ENCODE measurements at places on chromosomes 12 and 14.

DNA sequence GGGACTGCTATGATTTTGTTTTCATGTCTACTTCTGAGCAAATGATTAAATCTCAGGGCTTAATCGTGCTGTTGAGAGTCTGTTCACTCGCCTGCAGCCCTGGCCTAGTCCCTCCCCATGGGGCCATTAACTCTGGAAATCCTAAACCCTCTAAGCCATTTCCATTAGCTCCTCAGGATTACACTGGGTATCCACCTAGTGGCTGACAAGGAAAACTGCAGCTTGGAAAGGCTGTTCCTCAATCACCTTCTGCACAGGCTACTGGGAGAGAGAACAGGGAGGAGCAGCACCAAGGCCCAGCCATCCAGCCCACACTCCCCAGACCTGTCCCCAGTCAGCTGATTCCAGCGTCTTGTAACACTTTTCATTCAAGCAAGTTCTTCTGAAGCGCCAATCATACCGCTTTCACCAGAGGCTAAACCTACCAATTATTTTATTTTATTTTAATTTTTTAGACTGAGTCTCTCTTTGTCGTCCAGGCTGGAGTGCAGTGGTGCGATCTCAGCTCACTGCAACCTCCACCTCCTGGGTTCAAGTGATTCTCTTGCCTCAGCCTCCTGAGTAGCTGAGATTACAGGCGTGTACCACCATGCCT, 48.7 kb downstream of the NEUROD4 start:
- DNase-seq: peak; percentile 55

- no peak for DNase-seq
Observed at GRCh38 chr14:91332171-91332985, 85.2 kb downstream of the CCDC88C start.

DNA sequence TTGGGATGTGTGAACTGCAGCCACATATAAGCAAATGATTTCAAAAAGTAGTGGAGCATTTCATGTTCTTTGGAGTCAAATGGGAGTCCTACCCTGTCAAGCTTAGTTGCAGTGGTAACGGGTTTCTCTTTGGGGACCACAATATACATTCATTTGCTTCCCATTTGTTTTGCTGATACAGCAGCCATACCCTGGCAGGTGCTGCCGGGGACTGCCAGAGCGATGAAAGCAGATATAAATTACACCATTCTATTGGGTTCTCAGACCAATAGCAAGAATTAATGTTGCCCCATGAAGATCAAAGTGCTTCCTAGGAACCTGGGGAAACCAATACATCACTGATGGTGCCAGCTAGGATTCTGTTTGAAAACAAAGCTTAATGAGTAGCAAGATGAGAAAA, 1621.5 kb upstream of the FLRT2 start:
- DNase-seq: no peak

DNA sequence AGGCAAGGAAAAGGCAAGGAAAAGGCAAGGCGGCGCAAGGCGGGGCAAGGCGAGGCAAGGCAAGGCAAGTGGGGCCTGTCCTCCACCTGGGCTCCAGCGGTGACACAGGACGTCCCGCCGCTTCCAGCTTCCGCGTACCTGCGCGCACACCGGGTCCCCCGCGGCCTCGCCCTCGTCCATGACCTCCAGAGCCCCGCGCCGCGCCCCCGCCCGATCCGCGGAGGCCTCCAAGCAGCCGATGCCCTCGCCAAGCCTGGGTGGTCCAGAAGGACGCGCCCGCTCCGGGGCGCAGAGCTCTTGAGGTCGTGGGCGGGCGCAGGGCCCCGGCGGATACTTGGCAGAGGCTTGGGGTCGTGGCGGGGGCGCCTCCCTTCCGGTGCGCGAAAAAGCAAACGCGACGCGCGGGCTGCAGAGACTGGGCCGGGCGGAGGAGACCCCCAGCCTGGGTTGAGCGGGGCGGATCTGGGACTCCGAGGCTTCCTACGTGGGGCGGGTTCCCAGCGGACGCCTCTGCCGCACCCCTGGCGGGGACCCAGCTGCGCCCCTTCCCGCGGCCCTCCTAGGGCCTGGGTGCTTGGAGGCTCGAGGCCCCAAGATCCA, 60.8 kb upstream of the EIF5 start:
- DNase-seq: no peak

DNA sequence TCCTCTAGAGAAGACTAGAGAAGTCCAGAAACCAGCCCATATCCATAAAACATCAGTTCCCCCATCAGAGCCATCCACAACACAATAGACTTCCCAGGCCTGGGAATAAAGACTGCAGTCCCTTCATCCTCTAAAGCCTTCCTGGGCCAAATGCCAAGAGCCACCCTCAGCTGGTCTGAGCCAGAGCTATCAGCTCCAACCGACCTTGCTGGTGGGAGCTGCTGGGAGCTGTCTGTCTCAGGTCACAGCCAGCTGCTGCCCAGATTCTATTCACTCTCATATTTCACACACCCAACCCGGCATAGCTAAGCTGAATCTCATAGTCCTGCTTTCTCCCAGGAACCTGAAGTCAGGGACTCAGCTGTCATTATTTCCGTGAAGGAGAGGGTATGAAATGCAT, 10.9 kb upstream of the TFCP2 start:
- peak; percentile 42 for DNase-seq

GRCh38 chr14:37417833-37418232, 177.2 kb downstream of the FOXA1 start:
- no peak for DNase-seq

GRCh38 chr12:19596434-19597166, 157.3 kb downstream of the AEBP2 start:
- no peak for DNase-seq

DNA sequence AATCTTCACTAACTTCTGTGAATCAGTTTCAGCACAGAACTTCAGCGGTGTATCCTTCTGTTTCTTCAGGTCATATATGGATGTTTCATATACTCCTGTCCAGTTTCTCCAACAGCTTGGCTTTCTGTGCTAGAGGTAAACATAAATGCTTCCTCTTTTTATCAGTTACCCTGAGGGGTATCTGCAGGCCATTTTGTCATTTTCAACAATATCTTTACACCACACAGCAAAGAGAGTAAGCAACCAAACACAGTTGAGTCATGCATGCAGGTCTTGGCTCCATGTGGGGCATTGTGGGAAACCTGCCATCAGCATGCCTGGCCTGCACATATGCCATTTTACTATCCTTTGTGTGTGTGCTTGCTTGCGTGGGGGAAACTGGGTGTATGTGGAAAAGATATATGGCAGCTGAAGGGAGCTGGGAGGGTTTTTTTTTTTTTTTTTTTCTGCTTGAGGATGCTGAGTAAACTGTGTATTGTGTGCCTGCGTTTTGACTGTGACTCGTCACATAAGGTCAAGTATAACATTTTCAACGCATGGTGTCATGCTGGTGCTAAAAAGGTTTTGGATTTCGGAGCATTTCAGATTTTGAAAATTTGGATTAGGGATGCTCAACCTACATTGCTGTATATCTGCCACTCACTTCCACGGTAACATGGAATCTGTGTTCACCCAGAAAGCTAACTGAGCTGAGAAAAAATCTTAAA, 56.1 kb upstream of the YARS2 start:
- DNase-seq: no peak

DNA sequence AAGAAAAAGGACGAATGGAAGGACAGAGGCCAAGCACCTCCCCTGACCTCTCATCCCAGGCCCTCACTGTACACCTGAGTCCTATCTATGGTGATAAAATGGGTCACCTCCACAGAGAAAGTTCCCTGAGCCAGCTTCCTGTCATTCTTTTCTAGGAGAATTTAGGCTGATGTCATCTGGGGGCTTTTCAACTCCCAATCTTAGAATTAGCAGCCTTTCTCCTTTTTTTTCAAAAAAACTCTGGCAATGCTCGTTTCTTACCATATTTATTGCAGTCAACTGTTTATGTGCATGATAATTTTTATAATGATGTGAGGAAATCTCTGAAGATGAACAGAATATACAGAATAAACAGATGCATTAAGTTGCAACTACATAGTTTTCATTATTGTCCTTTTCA, 177.6 kb downstream of the SNAPC1 start:
- DNase-seq: no peak

DNA sequence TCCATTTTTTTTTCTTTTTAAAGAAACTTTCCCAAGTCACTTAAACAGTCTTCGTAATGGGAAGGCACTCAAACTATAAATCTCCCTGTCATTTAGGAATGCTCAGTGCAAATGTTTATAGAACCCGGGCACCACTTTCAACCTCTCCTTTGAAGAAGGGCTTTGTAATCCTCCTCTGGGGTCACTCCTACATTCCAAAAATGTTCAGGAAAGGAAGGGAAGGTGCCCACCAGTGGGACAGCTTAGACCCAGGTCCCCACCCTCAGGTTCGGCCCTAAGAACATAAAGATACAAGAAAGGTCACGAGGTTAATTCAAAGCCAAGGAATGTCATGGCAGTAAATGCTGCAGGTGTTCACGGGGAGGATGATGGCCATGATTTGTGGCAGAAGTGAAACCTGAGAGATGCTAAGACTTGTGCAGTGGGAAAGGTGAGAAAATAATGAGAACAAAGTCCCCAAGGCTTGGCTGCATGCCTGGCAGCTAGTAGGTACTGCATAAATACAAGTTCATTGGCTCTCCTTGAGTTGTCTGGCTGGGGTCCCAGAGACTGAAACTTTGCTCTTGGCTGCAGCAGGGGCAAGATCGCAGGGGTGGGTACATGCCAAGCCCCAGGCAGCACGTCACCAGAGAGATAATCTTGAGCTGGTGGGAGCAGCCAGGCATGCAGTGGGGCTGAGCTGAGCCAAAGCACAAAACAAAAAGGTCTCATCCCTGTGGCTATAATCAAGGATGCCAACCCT, 21.1 kb downstream of the KRT18 start:
- no peak for DNase-seq

DNA sequence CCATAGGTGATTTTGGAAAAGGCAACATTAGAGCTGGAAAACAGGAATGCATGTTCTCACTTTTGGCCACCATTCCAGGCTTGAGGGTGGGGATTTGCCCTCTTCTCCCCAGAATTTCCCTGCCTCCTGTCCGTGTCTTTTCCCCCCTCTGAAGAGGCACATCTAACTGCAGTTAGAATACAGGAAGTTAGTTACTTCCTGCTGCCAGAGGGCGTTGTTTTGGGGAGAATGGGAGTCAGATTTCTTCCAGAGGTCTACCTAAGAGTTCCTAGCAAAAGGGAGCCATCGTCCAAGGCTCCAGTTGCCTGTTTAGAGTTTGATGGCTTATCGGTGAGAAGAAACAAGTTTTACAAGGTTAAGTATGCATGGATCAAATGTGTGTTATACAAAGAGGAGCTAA, 112.8 kb upstream of the IGF1 start:
- DNase-seq: no peak

DNA sequence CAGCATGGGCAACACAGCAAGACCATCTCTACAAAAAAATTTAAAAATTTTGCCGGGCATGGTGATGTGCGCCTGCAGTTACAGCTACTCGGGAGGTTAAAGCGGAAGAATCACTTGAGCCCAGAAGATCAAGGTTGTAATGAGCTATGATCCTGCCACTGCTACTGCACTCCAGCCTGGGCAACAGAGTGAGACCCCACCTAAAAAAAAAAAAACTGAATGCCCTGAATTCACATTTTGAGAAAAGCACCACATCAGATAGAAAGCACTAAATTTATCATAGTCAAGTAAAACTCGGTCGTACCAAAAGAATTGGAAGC, 24.1 kb upstream of the AP4S1 start:
- DNase-seq: no peak

DNA sequence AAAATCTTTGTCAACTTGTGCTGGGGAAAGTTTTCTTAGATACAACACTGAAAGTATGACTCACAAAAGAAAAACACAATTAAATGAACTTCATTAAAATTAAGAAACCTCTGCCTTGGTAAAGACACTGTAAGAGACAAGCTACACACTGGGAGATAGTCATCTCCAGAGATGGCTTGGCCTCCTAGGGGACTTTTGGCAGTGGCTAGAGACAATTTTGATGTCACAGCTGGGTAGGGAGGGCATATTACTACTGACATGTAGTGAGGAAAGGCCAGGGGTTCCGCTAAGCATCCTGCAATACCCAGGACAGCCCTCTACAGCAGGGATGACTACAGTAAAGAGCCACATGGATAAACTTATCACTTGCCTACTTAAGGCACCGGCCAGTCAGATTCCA, 8.7 kb upstream of the RNASE4 start:
- no peak for DNase-seq

GRCh38 chr14:68165274-68165843, 345.8 kb downstream of the RAD51B start:
- no peak for DNase-seq
